CD4-positive, alpha-beta T cell (primary cell): ENCODE measurements at places on chromosomes 4 and X. TPM values are rescaled to one million over a fixed set of nuclear protein-coding genes. Genes with fewer than 3 reads are reported as not detected.

TRIM61 gene
- 0.22 TPM for total RNA-seq

DNA sequence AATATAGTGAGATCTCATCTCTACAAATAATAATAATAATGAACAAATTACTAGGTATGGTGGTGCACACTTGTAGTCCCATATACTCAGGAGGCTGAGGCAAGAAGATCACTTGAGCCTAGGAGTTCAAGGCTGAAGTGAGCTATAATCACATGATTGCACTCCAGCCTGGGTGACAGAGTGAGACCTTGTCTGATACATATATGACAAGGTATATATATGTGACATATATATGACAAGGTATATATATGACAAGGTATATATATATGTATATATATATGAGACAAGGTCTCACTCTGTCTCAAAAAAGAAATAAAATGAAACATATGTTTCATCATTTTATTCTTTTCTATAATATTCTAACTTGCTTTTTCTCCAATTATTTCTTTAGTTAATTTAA lies 278.1 kb upstream of the TET2 start:
- DNase-seq: no peak

DNA sequence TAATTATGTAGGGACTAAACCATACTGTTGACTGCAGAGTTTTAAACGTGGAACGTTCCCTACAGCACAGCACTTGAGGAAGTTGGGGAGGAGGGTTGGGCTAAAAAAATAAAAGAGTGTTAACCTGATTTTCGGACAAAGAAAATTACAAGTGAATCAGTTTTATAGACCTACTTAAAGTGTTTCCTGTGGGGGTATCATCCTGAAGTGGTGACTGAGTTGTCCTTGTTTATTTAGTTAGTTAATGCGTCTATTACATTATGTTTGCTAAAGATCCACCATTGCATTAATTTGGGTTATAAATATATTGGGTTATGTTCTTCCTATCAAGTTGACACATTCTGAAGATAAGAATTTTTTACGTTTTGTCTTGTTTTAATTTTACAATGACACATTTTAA lies 14.7 kb downstream of the UNC5C start:
- DNase-seq: no peak

MAGED4 gene
- 0.28 TPM for total RNA-seq

SPANXD gene
- not detected for total RNA-seq
